ENCODE measurements at places on chromosomes 6 and 20. TPM values are rescaled to one million over a fixed set of nuclear protein-coding genes. Genes with fewer than 3 reads are reported as not detected.

DNA sequence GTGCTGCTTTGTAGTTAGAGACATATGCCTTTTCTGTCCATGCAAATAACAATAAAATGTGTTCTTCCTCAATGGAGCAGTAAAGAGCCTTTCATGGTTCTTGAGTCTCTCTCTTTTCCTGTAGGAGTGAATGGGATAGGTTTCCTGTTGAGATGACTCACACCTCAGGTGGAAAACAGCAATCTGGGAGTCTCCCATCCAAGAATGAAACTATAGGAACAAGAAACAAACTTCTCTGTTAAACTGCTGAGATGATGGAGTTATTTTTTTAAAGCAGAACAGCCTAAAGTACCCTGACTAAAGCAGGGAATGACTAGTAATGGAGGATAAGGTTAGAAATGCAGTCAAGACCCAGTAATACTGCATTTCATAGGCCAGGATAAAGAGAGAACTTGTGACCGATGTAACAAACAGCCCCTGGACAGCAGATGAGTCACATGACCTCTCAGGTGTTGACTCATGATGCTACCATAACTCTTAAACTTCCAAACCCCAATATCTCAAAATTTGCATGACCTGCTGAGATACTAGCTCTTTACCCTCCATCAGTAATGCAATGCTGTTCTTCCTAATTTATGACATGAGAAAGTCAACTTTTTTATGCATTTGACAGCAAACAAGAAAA, 548.9 kb downstream of the CBLN4 start:
- DNase-seq: no peak

GRCh38 chr6:53309059-53309900, 39.5 kb downstream of the ELOVL5 start:
- no peak for DNase-seq

- no peak for DNase-seq
These were observed 17.9 kb upstream of the CCDC170 start for GRCh38 chr6:151475653-151476523.

Gene FAM217A
- not detected for total RNA-seq

DNA sequence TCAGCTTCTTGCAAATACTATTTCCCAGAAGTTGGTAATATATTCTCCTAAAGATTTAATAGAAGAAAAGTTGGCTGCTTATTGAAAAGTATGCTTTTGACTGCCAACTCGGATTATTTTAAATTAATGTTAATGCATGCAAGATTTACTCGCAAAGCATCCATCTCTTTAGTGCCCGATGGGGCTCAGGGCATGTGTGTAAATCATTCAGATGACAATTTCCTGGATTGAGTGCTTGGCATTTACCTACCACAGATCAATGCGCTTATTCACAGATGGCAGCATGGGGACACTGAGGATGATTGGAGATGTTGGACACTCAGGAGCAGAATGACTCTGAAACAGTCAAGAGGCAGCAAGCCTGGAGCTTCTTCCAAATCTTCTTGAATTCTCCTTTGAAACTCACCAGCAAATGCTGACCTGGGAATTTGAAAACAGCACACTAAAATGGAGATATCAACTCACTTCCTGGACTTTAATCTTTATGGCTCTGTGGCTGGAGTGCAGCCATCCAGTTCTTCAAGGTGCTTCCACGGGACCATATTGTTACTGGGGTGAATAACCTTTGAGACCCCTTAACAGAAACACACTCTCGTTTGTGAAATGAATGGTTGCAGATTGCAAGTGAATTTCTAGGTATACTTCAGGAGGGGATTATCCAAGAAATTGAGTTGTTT, 34.1 kb upstream of the TIAM2 start:
- no peak for DNase-seq

Data from prostate gland (tissue), 2 donors.